ENCODE measurements at places on chromosomes 1 and 21. TPM values are rescaled to one million over a fixed set of nuclear protein-coding genes. Genes with fewer than 3 reads are reported as not detected.

- no peaks in the 10 kb centered on the region for H3K36me3 ChIP-seq
- H3K4me3 ChIP-seq = no peak overlapping the region
- no peak overlapping the region for H3K27ac ChIP-seq
- H3K4me1 ChIP-seq = peaks cover 4% of the 10 kb centered on the region
- no peaks in the 10 kb centered on the region for H3K27me3 ChIP-seq
These were observed 12.7 kb upstream of the CDK18 start for GRCh38 chr1:205491794-205492193.

DNA sequence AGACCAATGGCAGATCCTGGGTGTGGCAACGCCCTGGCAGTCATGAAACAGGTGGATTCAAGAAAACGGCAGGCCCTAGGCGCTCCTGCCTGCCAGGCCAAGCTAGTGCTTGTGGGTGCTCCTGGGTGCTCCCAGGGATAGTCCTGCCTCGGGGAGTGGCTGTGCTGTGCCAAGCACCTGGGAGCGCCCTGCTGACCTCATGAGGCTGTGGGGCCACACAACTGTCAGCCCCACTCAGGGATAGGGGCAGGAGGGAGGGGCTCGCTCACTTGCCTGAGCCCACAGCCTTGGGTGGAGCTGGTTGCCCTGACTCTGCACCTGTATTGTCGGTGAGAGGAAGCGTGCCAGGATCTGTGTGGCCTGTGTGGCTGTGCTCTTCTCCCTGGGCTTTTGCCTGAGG, 9.4 kb downstream of the SNAP47 start:
- no peak overlapping the region for H3K4me3 ChIP-seq
- no peaks in the 10 kb centered on the region for H3K4me1 ChIP-seq
- peaks cover 17% of the 10 kb centered on the region for H3K36me3 ChIP-seq
- no peak overlapping the region for H3K27ac ChIP-seq

DNA sequence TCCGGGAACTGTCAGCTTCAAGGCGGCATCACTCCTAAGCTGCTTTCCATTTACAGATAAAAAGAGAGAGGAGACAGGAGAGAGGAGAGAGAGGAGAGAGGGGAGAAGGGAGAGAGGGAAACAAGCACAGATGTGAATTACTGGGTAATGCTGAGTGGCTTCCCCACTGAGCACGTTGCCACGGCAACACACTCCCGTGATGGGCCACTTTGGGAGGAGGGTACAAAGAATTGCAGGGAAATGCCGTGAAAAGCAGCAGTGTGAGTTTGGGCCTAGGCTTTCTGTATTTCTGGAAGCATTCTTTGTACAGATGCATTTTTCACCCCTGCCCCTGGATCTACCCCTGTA, 128.0 kb upstream of the IRF2BP2 start:
- no peak for DNase-seq
- H3K36me3 ChIP-seq = no peaks in the 10 kb centered on the region
- H3K4me1 ChIP-seq = no peaks in the 10 kb centered on the region
- H3K4me3 ChIP-seq = no peak overlapping the region

The CLK2 gene
- 81.5 TPM for total RNA-seq
